ENCODE measurements at places on chromosomes 12 and 14.

DNA sequence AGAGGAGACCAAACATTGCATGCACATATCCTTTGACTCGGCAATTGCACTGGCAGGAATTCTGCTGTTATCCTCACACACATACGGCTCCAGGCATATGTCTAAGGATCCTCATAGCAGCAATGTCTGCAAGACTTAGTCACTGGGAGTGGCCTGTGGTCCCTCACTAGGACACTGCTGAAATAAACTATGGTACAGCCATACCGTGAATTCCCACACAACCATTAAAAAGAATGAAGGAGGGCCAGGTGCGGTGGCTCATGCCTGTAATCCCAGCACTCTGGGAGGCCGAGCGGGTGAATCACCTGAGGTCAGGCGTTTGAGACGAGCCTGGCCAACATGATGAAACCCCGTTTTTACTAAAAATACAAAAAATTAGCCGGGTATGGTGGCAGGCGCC, 105.1 kb downstream of the ZFP36L1 start:
- no peak for DNase-seq

DNA sequence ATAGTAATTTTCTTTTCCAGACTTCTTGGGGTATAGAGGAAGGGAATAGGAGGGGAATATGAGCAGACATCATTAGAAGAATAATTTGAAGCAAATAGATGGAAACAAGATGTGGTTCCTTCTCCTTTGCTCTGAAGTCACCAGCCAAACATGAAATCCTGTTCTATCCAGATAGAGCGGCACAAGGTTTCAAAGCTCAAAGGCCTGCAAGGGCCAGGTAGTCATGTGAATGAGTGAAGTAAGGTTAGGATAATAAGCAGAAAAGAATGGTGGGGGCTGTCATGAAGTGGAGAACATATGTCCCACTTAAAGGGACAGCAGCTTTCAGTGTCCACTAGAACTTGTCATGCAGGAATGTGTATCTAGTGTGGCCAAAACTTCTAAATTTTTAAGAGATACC, 2.5 kb upstream of the IKZF4 start:
- DNase-seq, result no peak

- DNase-seq, result no peak
These were observed 3.0 kb downstream of the INF2 start for GRCh38 chr14:104692261-104692938.

GRCh38 chr12:126493366-126494108, 1428.3 kb downstream of the AACS start:
- DNase-seq, result no peak

DNA sequence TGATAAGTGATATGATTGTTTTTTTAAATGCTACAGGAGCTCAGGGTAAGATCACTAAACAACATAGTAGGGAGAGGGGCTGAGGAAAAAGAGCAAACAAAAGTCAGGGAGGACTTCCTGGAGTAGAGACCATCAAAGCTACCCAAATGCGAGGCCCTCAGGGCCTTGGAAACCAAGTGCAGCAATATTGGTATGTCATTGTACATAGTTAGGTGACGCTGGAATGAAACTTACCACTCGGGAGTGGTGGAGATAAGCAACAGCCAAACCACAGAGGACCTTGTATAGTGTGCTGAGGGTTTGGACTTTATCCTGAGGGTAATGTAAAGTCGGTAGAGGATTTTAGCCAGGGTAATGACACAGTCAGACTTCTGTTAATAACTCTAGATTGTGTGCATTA, 13.8 kb downstream of the KITLG start:
- DNase-seq, result no peak

GRCh38 chr12:5439371-5439771, 7.5 kb downstream of the NTF3 start:
- no peak for DNase-seq

GRCh38 chr12:2256915-2257314, 204.1 kb downstream of the CACNA1C start:
- DNase-seq, result no peak

DNA sequence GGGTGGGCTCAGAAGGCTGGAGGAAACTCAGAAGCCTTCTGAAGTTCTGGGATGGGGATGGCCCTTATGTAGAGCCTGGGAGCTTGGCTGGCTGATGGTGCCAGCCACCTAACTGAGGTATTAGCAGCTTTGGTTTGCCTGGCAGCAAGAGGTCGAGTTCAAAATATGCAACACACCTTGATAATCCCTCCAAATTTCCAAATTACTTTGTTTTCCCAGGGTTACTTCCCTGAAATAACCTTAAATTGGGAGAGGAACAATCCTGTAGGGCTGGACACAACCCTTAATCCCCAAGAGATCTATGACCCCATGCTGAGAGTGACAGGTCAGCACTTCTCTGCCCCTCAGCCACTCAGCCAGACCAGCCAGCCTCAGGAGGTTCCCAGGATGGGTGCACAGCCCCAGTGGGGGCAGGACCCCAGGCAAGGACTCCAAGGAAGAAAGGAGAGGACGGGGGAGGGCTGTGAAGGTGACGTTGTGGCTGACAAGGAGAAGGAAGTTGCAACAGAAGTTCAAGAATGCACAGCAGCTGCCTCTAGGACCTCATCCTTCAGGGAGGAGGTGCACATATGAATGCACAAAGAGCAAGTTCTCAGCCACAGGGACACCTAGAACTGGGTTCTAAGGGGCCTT, 18.6 kb upstream of the KRT77 start:
- DNase-seq, result no peak

DNA sequence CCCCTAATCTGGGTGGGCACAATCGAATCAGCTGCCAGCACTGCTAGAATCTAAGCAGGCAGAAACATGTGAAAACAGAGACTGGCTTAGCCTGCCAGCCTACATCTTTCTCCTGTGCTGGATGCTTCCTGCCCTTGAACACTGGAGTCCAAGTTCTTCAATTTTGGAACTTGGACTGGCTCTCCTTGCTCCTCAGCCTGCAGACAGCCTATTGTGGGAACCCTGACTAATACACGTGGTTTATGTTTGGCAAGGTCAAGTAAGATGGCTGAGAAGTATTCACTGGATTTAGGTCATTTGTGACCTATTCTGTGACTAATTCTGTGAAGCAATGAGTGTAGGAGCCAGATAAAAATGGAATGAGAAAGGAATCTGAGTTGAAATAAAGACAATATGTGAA, 11.0 kb downstream of the GPR135 start:
- no peak for DNase-seq

Data from caudate nucleus (tissue), 63 donors.